Parietal lobe (tissue), 2 donors: ENCODE measurements at places on chromosomes 12 and 14. TPM values are rescaled to one million over a fixed set of nuclear protein-coding genes. Genes with fewer than 3 reads are reported as not detected.

Gene GDF3
- total RNA-seq, result not detected

Gene SELPLG
- 1.6 TPM for total RNA-seq

Gene A2ML1
- total RNA-seq, result 1.6 TPM

Gene IL22
- not detected for total RNA-seq

Gene ZNF140
- total RNA-seq, result 64.5 TPM

Gene CLEC9A
- total RNA-seq, result not detected

Gene CCDC175
- total RNA-seq, result 3.4 TPM

Gene PMCH
- not detected for total RNA-seq

Gene NRL
- total RNA-seq, result 2.2 TPM

Gene PRKAG1
- 26.3 TPM for total RNA-seq

Gene GUCY2C
- total RNA-seq, result not detected

Gene MSI1
- 15.0 TPM for total RNA-seq

Gene GRIN2B
- total RNA-seq, result 243 TPM

Gene BMP4
- total RNA-seq, result not detected
